ENCODE measurements at places on chromosomes 6 and 20.

DNA sequence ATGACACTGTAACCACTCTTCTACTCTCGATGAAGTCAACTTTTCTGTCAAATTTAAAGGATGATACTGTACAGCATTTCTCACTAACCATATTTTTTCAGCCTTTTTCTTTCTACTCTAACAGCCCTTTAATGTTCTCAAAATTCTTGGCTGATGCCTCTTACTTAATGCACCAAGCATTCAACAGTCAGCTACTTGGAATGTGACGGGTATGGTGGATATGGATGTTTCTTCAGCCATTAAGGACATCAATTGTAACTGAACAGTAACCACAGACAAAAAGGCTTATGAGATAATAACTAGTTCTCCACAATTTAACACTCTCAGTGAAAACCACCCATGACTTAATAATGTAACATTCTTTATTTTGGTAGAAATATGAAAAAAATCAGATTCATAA, 467.2 kb upstream of the ZNF337 start:
- no peak for DNase-seq

- DNase-seq: no peak
Measured at GRCh38 chr6:161954699-161955276, 680.9 kb upstream of the AGPAT4 start.

DNA sequence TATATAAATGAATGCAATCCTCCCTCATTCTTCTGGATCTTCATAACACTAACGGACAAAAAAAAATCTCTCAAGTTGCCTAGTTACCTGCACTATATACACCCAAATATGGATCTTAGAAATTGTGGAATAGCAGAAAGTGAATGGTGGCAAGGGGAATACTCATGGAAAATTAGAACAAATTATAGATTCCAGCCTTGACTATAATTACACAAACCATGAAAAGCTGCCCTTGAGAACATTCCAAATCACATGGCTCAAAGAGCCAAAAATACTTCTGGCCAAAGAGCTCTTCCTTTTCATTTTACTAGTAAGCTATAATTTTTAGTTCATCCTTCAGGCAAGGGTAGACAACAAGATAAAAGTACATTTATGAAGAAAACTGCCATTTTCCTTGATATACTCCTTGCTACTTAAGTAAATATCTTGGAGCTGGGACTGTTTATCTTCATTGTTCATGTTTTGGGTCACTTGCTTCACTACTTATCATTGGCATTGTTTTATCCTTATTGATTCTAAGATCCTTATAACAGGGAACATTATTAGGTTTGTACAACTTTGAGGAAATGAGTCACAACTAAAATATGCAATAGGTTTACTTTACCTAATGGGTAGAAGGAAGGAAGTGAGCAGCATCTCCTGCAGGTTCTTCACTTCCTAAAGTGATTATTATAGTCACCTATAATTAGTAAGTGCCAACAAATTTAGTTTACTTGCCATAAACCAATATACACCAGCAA, 6.4 kb upstream of the MTRES1 start:
- no peak for DNase-seq

- DNase-seq: no peak
Measured at GRCh38 chr20:25600632-25601031, 15.3 kb upstream of the NINL start.

GRCh38 chr6:49548613-49549304, 1.7 kb upstream of the C6orf141 start:
- no peak for DNase-seq

DNA sequence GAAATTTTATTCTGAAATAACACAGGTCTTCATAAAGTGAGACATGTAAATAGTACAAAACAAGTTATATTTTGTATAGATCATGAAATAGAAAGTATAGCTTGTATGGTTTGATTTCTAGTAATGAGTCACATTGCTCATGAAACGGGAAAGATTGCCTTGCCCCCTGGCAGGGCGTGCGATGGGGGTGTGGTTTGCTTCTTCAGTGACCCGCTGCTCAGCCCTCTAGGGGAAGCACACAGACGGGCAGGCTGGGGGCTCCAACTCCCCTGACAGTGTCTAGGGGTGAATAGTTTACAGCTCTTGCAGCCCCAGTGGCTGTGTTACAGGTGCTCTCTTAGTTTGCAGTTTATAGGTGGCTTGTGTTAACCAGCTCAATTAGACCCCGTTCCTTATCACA, 170.5 kb upstream of the RGS17 start:
- DNase-seq: no peak

- DNase-seq: peak; percentile 42
Measured at GRCh38 chr6:126804332-126805064, 314.0 kb upstream of the RSPO3 start.

- DNase-seq: no peak
Measured at GRCh38 chr6:169371344-169372127, 117.9 kb upstream of the THBS2 start.

GRCh38 chr6:167683028-167683862, 143.5 kb upstream of the AFDN start:
- no peak for DNase-seq

- DNase-seq: no peak
Measured at GRCh38 chr20:9571783-9572182, 57.4 kb downstream of the LAMP5 start.

DNA sequence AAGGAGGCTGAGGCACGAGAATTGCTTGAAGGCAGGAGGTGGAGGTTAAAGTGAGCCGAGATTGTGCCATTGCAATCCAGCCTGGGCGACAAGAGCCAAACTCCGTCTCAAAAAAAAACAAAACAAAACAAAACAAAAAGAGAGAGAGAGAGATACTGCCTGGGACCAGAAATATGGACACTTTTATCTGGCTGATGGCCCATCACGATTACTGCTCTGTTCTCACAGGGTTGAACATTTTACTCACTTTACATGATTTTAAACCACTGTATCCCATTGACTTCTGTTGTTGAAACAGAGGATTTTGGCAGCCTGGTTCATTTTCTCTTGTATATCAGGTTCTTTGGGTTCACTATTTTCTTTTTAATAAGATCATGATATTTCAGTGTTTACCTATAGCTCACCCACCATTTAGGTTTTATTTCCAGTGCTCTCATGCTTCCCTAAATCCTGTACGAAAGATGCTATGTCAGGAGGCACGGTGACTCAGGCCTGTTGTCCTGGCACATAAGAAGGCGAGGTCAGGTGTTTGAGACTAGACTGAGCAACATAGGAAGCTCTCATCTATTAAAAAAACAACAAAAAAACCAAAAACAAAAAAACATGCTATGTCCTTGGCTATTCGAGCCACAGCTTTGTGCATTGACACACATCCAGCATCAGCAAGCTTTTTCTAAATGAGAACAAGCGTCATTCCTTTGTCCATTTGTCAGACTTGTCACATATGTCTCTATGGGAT, 34.5 kb upstream of the RREB1 start:
- DNase-seq: no peak

GRCh38 chr6:39428152-39428551, 105.7 kb upstream of the KCNK16 start:
- DNase-seq: no peak

DNA sequence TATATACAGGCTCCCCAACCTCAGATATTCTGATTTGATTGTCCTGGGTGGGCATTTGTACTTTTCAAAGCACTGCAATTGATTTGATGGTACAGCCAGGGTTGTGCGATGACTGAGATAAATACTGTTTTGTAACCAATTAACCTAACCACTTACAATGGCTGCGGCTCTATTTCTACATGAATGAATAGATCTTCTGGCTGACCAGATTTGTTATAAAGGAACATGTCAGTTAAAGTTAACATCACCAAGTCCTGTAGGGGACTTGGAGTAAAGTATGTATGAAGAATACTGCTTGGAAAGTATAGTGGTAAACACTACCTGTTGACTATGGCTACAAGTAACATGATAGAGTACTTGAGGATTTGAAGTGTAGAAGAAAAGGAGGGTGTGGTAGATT, 369.2 kb upstream of the JAG1 start:
- DNase-seq: no peak

DNA sequence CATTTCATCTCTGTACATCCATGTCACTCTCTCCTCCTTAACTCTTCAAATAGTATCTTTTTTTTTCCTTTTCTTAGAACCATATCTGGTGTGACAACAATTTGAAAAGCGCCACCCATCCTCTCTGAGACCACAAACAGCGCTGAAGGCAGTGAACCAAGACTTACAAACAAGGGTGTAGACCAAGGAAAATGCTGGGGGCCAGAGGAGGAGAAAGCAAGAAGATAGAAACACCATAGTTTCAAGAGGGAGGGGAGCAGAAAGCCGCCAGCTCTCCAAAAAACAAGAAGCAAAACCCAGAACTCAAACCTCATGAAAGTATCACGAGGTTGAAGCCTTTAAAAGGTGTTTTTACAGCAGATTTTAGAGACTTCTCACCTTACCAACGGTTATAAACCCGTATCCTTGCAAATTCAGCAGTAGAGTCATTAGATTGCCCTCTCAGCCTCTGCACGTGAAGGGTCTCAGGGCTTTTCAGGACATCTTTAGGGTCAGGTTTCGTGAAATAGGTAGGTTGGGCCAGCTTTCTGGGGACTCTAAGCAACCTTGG, 13.3 kb upstream of the RIPOR2 start:
- DNase-seq: no peak

DNA sequence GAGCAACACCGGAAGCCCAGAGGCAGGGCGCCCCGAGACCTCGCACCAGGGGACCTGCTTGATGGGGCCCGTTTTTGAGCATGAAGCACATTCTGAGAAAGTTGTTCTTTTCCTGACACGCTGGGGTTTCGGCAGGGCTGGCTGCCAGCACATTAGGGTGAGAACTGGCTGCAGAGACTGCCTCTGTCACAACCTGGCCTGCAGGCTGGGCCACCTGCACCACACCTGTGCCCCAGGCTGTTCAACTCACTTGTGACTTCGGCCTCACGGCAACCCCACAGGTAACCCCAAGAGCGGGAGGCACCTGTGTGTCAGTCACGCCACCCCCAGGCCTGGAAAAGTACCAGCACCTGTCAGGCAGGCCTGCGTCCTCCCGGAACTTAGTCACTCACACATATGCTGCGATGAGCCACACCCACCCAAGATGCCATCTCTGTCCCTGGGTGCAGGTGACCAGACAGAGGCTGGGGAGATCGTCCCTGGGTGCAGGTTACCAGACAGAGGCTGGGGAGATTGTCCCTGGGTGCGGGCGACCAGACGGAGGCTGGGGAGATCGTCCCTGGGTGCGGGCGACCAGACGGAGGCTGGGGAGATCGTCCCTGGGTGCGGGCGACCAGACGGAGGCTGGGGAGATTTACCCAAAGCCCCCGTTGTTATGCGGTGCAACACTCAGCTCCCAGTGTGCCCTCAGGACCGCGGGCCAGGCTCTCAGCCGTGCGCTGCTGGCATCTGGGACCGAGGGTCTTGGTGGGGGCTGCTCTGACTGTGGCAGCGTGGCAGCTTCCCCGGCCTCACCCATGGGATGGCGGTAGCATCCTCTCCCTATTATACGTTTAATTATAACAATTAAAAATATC, 82.5 kb upstream of the BHLHE23 start:
- DNase-seq: no peak

DNA sequence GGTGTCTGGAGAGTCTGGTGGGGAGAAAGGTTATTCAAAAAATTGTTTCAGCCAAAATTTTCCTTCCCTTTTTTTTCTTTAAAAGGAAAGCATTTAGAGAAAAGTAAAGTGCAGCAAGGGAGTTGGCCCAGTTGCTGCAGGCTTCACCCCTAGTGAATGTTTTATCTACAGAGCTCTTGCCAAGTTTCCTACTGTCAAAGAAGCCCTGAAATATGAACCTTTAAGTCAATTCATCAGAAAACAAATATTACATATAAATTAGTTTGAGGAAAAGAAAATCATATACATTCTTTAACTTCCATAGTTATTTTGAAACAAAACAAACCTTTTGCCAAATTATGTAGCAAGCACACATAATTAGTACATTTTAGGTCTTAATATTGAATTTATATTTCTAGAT, 25.0 kb upstream of the HMGCLL1 start:
- no peak for DNase-seq

- DNase-seq: peak; percentile 91
Measured at GRCh38 chr20:37534401-37535157, 6.9 kb upstream of the BLCAP start.

GRCh38 chr20:63471717-63471980, 806 bp downstream of the KCNQ2 start:
- no peak for DNase-seq

GRCh38 chr6:34196116-34196832, 40.4 kb upstream of the HMGA1 start:
- peak; percentile 90 for DNase-seq

GRCh38 chr6:39657355-39658135, 67.7 kb downstream of the KIF6 start:
- DNase-seq: no peak

DNA sequence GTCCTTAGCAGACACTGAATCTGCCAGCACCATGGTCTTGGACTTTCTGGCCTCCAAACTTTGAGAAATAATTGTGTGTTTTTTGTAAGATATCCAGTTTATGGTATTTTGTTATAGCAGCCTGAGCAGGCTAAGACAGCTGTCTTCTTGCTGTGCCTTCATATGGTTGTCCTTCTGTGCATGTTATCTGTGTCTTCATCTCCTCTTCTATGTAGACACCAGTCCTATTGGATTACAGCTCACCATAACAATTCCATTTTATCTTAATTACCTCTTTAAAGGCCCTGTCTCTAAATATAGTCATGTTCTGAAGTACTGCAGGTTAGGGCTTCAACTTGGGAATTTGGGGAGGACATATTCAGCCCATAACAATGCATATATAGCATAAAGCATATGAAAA, 44.3 kb upstream of the REV3L start:
- no peak for DNase-seq

DNA sequence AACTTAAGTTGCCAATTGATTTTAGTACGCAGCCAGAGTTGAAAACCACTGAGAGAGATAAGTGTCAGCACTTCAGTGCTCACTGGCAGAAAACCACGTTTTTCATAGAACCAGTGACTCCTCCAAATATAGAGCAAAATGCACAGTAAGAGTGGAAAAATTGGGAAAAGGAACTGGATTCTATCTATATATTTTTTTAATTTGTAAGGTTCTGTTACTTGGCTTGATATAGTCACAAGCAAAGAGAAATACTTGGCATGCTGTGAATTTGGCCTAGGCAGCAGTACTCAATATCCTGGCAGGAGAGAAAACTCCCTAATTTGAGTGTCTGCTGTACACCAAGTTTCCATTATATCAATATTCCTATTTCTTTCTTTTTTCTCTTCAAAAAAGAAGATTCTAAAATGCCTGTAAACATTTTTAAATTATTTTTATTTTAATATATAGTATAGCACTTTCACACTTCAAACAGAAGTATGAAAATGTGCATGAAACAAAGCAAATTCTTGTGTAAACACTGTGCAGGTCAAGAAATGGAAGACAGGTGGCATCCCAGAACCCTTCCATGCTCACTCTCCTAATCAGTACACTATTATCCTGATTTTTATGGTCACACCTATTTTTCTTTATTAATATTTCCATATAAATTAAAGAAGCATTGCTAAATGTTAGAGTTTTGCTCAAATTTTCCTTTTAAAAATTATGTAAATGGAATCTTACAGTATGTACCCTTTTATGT, 561.8 kb upstream of the RNF217 start:
- peak; percentile 2 for DNase-seq

Data from inflammatory macrophage (primary cell).